CD4-positive, alpha-beta T cell treated with Interleukin-2 at 100 ng/mL for 4 hours (primary cell): ENCODE measurements at places on chromosomes 6 and 20.

GRCh38 chr6:154510144-154510905 lies at the start of gene CNKSR3:
CNKSR3 (minus strand) TSS chr6:154510685; CDS start chr6:154510114, 571 bp downstream.
- no peak for DNase-seq

DNA sequence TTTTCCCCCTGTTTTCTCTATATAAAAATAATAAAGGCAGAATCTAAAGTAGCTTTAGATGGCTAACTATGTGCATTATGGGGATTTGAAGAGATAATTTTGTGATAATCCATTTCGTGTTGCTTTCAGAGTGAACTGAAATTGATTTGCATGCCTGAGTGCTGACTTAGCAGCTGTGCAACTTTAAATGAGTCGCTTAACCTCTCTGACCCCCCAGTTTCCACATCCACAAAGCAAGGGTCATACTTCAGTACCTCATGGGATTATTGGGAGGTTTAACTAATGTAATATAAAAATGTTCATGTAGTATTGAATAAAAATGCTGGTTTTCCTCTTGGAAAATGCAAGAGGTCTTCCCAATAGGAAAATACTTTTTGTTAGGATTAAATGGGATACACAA lies 63.8 kb upstream of the FABP7 start:
- DNase-seq: no peak

GRCh38 chr20:22341508-22341907 lies 242.9 kb downstream of the FOXA2 start:
- DNase-seq: no peak

- DNase-seq: peak; percentile 25
Observed at GRCh38 chr6:74091136-74091793, 395.3 kb downstream of the CD109 start.

GRCh38 chr20:20210327-20210726 lies 157.6 kb upstream of the INSM1 start:
- no peak for DNase-seq

- DNase-seq: no peak
Observed at GRCh38 chr6:2829253-2829652, 12.4 kb downstream of the SERPINB1 start.

DNA sequence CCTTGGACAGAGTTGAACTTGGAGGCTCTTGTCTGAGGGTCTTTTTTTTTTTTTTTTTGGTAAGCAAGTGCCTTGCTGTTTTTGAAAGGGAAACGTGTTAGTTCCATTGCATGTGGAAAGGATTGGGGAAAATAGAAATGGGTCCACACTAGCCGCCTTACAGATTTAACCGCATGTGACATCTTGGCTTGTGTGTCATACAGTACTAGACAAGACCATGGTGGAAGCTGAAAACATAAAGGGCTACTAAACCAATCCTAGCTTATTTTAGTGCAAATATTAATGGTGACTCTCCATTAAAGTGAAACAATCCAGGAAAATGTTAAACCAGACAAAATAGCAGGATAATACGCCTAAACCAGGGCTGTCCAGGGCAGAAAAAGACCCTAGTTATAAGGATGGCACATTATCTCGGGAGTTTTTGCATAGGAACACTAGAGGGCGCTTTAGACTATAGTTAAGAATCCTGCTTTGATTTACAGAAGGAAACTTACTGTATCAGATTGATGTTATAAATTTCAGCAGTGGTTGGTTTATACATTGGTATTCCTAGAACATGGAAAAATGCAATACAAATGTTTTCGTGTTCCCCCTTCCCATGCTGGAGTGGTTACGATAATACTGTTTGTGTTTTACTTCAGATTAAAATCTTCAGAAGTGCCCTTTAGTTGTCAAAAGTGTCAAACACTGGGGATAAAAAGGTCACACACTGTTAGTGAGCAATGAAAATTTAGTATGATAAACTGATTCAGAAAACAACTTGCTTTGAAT lies 59.8 kb upstream of the DEK start:
- peak; percentile 57 for DNase-seq

GRCh38 chr20:23101696-23102406 lies 15.7 kb upstream of the CD93 start:
- no peak for DNase-seq

DNA sequence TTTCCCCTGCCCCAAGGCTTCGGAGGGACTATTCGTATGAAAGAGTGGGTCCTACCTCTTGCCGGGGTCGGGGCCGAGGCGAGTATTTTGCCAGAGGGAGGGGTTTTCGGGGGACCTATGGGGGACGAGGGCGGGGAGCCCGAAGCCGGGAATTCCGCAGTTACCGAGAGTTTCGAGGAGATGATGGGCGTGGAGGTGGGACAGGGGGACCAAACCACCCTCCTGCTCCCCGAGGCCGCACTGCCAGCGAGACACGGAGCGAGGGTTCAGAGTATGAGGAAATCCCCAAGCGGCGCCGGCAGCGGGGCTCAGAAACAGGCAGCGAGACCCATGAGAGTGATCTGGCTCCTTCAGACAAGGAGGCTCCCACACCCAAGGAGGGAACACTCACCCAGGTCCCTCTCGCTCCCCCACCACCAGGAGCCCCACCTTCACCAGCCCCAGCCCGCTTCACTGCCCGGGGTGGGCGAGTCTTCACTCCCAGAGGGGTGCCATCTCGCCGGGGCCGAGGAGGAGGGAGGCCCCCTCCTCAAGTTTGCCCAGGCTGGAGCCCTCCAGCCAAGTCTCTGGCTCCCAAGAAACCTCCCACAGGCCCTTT lies 11.3 kb downstream of the PRRC2A start:
- no peak for DNase-seq

DNA sequence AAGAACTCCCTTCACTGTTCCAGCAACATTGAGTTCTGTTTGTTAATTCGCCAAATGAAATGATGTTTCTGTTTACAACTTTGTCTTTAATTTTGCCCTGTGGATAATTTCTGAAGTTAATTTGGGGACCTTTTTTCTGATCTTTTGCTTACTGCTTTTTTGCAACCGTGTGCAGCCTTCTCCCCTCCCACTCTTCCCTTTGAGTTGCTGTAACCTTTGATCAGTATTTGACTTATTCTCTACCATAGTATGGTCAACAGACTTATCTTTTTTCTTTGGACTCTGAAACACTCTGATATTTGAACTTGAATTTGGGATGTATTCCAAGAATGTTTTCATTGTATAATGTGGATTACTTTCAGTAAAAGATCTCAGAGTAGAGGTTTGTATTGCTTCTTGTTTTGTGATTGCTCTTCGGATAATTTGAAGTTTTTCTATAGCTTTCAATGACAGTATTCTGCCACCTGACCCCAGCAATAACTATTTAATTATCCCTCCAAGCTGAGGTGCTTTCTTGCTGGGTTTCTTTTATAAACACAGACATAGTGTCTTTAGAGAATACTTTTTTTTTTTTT lies 46.2 kb downstream of the LRRN4 start:
- no peak for DNase-seq

DNA sequence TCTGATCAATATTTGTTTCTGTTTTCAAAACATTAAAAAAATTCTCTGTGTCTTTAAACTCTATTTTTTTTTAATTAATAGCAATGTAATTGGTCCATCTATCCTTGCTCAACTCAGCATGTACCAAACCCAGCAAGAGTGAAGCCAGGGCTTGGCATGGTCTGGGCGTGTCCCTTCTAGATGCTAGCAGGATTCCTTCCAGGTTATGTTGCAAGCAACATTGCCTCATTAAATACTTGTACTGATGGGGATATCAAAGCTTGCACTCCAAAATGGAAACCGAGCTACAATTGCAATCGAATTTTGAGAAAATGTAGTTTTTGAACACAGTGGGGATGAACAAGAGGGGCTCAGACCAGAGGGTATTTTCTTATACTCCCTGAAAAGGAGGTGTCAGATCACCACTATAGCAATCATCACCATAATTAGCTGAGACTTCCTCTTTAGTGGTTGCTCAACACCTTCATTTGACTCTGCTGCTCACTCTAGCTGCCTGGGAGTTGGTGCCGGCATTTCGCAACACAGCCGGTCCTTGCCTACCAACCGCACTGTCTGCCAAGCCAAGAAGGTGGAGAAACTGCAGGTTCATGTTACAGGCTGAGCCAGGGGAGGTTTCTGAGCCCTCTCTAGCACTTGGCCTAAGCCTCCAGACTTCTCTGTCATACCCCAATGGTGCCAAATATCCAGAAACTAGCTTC lies 67.8 kb upstream of the RALGAPA2 start:
- peak; percentile 5 for DNase-seq

DNA sequence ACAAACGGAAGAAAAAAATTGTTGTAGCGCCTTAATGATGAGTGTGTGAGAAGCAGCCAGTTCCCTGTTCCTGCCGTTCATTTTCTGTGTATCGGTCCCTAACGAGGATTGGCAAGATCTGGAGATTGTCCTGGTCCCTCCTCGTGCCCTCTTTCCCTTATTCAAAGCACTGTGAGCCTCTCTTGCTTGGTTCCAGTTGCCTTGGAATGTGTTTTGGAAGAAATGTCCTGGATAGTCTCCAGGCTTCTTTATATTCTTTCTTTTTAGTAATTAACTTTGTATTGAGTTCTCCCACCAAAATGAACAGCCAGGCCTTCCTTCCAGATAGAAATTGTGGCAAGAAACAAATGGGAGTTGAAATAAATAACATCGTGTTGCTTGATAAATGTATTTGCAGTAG lies 348.3 kb downstream of the CDH26 start:
- no peak for DNase-seq

- no peak for DNase-seq
Observed at GRCh38 chr20:3798373-3798768, 2.3 kb downstream of the CDC25B start.

GRCh38 chr20:16095226-16095625 lies 478.0 kb downstream of the KIF16B start:
- no peak for DNase-seq

GRCh38 chr6:41284726-41285125 lies 1.8 kb downstream of the TREM1 start:
- no peak for DNase-seq

- no peak for DNase-seq
Observed at GRCh38 chr6:47308198-47308517, 1.5 kb downstream of the TNFRSF21 start.

DNA sequence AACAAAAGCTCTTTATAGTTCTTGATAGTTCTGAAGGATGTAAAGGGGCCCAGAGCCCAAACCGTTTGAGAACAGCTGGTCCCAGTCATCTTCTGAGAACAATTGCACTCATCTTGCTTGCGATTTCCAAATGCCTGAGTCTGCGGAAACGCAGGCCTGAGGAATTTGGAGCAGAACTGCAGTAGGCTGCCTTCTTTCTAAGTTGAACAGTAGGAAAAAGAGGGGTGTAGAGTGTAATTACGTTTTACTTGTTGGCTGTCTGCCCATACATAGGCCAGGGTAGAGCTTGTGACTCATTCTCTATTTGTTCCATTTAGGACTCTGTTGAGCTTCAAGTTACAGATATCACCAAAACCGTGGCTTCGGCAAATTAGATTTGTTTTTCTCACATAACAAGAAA lies 42.0 kb upstream of the KIF16B start:
- DNase-seq: no peak

GRCh38 chr6:157305670-157306653 lies 17.4 kb downstream of the TMEM242 start:
- DNase-seq: no peak

- DNase-seq: no peak
Observed at GRCh38 chr20:34557936-34558319, 590 bp upstream of the MAP1LC3A start.

- no peak for DNase-seq
Observed at GRCh38 chr20:62485062-62485700, 9.4 kb upstream of the GATA5 start.

DNA sequence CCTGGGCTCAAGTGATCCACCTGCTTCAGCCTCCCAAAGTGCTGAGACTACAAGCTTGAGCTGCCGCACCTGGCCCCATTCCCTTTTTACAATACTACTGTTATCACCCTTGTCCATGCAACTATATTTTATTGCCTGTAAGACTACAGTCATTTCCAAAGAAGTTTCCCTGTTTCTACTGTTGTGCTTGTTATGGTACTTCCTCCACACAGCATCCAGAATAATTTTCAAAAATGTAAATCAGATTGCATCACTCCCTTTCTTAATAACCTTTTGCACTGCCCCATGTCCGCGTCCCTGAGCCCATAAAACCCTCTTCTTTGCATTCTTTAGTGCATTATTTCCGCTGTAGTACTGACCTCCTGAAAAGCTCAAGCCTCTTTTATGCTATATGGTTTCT lies 128.9 kb upstream of the AKIRIN2 start:
- DNase-seq: no peak

DNA sequence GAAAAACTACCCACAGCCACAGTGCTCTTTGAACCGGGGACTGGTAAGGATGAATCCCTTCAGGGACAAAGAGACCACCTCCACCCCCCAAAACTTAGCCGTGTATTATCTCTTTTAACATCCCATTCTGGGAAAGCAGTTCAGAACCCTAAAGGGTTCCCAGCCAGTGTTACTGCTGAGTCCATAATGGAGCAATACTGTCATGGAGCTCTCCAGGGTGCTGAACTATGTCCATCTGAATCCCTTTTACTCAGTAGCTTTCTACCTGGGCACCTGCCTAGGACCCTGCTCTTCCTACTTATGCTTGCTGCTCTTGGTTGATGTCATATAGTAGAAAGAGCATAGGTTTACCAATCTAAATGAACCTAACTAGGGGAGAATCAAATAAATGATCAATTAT lies 22.3 kb upstream of the SAYSD1 start:
- DNase-seq: peak; percentile 22

- DNase-seq: no peak
Observed at GRCh38 chr6:44115866-44116265, 11.4 kb downstream of the MRPL14 start.

DNA sequence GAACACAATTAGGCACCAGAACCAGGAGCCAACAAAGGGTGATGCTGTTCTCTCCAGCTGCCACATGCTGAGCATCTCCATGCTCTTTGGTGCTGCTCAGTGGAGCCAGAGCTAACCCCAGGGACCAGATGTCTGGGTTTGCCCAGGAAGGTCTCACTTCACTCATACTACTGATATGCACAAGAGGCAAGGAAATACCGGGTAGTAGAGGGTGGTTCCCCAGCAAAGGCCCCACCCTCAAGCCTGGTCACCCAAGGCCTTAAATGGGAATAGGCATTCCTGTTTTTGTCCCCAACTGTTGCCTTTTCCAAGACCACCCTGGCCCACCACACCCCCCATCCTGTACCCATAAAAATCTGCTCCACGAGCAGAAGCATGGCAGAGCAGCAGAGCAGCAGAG lies 204.5 kb upstream of the TAB2 start:
- DNase-seq: no peak

DNA sequence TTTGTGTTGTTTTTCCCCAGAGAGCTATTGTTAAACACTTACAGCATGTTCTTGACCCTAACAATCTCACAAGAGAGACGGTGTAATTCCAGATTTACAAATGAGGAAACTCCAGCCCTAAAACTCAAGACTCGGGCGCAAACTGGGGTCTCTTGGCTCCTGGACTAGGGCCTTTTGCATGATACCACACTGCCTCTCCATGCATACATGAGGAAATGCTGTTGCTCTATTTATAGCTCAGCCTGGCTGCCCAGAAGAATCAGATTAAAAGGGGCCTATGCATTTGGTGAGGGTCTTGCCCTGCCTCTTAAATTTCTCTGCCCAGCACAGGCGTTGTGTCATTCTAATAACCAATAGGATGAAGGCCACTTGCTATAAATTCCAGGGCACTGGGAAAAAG lies 30.5 kb upstream of the SNRPB2 start:
- DNase-seq: no peak

DNA sequence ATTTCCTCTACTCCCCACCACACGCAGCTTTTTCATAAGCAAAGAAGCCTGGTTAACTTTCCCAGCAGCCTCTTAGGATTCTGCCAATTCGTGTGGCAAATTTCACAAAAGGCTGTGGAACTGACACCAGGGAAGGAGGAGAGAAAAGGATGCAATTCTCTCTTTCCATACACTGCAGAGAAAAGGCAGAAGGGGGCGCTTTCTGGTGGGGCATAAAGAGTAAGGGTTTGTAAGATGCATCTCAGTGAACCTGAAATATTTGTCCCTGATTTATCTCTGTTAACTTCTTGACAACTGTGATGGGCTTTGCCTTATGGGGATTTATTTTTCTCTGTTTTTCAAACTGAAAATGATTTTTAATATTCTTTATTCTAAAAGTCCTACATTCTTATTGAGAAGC lies 45.5 kb upstream of the GLP1R start:
- DNase-seq: no peak
